ENCODE measurements at places on chromosomes 7 and 10.

GRCh38 chr7:3943779-3944520, 642.9 kb downstream of the SDK1 start:
- DNase-seq: no peak

- no peak for DNase-seq
Measured at GRCh38 chr10:11331726-11332125, 279.7 kb downstream of the USP6NL start.

DNA sequence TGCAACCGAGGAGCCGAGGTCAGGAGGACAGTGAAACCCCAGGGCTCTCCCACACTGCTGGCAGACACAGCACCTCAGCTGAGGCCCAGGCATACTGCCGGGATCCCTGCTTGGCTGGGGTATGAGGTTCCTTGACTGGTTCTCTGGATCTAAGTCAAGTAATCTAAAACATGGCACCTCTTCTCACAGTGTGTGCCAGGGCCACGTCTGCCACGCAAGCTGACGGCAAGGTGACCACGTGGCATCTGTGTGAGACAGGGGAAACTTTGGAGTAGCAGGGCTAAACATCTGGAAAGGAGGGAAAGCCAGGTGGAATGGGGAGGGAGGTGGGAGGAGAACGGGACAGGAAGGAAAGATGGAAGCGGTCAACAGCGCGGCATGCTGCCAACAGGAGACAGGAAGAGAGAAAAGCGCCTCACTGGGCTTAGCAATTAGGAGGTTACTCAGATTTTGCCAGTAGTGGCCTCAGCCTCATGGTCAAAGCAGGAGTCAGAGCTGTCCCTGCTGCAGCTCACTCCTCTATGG, 103.7 kb downstream of the CXCL12 start:
- no peak for DNase-seq

GRCh38 chr10:74825371-74826141, 844 bp upstream of the KAT6B start:
- peak; percentile 58 for DNase-seq

DNA sequence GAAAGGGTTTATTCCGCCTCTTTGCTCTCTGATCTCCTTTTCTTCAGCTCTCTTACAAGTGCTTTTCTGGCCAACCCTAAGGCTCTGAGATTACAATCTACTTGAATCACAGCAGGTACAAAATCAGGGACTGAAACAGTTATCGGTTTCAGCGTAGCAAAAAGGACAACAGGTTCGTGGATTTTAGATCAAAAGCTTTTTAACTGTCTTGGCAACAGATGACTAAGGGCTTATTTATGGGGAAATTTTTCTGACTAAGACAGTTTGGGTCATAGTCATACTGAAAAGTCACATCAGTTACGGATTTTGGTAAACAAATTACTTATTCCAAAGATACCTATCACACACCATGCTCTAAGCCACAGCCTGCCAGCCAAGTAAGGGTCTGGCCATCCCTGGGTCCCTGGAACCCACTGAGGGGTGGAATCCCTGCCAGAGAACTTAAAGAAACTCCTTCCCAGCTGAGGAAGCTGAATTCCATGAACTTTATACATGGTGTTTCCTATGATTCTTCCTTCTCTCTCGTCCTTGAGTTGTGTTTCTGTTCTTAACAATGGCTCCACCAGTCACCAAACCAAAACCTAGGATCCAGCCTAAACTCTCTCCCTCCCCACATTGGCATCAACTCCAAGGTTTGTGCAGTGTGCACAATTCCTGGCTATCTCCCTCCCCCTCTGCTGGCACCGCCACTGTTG, 169.3 kb downstream of the FAM107B start:
- no peak for DNase-seq

- DNase-seq: no peak
Measured at GRCh38 chr7:27188386-27189294, 3.6 kb upstream of the HOXA11 start.

DNA sequence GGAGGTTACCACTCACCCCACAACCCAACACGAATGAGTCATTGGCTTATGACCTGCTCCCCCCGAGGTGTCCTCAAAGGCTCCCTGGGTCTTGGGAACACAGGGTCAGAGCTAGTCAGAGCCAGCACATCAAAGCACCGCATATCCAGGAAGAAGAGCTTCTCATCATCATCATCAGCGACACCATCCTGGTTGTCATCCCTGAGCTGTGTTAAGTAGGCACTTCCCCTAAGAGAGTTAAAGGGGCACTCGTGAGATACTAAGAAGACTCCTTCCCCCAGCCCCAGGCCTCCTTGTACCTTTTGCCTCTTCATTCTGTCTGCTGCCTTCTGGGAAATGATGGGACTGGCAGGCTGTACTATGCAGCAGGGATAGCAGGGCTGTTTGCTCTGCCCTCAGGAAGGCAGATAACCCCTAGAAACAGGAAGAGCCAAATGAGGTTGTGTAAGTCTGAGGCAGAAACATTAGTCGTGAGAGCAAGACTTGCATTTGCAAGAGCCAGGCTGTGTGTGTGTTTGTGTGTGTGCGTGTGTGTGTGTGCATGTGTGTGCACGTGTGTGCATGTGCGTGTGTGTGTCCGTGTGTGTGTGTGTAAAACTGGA, 11.1 kb upstream of the CPA1 start:
- no peak for DNase-seq

DNA sequence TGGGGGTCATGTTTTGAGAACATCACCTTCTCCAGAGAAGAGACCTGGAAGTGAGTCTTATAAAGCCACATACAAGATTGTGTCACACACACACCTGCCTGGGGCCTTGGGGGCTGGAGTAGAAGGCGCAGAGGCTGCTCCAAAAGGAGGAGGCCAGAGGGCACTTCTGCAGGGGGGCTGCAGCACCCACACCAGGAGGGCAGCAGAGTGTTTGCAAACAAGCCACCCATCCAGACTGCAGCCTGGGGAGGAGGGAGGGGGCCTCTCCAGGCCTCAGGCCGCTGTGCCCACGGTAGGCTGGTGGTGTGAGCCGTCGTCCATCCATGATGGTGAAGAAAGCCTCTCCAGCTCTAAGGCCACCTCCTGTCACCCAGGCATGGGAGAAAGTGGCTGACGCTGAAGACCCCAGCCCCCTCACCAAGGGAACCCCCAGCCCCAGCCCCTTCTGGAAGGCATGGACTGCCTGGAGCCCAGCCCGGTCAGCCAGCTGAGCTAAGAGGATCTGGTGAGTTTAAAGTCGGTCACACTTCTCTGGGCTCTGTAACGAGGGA, 77.5 kb downstream of the FOXL3 start:
- no peak for DNase-seq

- DNase-seq: no peak
Measured at GRCh38 chr10:70092389-70092718, 39.7 kb downstream of the MACROH2A2 start.

GRCh38 chr10:42645103-42645502, 6.7 kb upstream of the ZNF33B start:
- no peak for DNase-seq

GRCh38 chr10:21230219-21230618, 295.3 kb downstream of the SKIDA1 start:
- DNase-seq: no peak
